ENCODE measurements at places on chromosomes 1 and 21. TPM values are rescaled to one million over a fixed set of nuclear protein-coding genes. Genes with fewer than 3 reads are reported as not detected.

CAPN8 gene
- polyA plus RNA-seq, result not detected

HAPLN2 gene
- 1.2 TPM for polyA plus RNA-seq

OR2L3 gene
- not detected for polyA plus RNA-seq

FAM20B gene
- 49.2 TPM for polyA plus RNA-seq

DSCAM gene
- 0.03 TPM for polyA plus RNA-seq

FCN3 gene
- polyA plus RNA-seq, result 60.8 TPM

DVL1 gene
- polyA plus RNA-seq, result 110 TPM

EVA1C gene
- 17.3 TPM for polyA plus RNA-seq

SPRR4 gene
- not detected for polyA plus RNA-seq

ACTA1 gene
- 3,190 TPM for polyA plus RNA-seq

NECTIN4 gene
- polyA plus RNA-seq, result not detected

C1orf105 gene
- 1.8 TPM for polyA plus RNA-seq

RGS1 gene
- polyA plus RNA-seq, result 6.3 TPM
